ENCODE measurements at places on chromosomes 12 and 14.

DNA sequence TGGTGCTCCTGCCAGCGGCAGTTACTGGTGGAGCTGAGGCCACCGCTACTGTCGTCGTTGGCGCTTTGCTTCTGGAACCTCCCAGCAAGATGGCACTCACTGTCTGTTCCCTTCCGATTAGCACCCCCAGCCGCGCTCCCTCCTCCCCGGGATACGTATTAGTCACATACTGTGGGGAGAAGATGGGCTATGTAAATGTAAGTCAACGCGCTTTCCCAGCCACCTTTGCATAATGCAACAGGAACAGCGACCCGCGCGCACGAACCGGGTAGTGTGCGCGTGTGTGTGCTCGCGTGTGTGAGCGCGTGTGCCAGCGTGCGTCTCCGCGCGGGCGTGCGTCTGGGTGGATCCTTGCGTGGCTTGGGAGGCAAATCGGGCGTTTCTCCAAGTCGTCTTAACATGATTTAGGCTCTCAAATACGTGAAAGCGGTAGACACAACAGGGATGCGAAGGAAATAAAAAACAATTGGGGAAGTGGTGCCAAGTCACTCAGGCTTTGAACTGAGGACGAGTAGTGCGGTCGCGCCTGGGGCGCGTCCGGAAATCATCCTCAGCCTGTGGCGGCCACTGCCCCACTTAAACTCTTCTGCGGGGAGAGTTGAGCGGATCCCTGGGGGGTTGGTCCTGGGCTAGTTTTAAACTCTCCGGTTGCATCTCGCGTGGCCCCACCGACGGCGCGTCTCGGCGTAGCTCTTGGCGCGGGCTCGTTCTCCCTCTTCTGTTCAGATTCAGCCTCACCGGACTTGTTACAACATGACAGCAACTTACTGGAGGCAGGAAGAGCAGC, 1.8 kb downstream of the FLRT2 start:
- DNase-seq = no peak

GRCh38 chr12:32069071-32069470, 37.6 kb upstream of the BICD1 start:
- DNase-seq = no peak

- DNase-seq = no peak
These were observed 3.3 kb upstream of the CHURC1 start for GRCh38 chr14:64910847-64911495.

GRCh38 chr14:74591394-74591793, 20.6 kb downstream of the LTBP2 start:
- DNase-seq = no peak

GRCh38 chr12:31855427-31855826, 103.8 kb upstream of the RESF1 start:
- DNase-seq = no peak

DNA sequence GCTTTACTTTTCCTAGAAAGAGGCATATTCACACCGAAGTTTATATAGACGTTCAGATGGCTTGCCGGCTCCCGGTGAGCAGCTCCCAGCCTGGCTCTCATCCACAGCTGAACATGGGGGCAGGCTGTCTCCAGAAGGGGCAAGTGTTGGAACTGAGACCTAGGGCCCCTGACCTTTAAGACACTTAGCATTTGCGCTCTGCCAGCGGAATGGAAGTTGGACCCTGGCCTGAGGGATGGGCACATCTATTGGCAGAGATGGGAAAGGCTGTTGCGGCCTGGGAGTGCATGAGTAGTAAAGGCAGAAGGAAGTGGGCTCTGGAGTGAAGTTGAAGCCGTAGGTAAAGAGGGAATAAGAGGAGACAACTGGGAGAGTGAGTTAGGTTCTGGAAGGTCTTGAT, 54.2 kb upstream of the TSPAN9 start:
- no peak for DNase-seq

DNA sequence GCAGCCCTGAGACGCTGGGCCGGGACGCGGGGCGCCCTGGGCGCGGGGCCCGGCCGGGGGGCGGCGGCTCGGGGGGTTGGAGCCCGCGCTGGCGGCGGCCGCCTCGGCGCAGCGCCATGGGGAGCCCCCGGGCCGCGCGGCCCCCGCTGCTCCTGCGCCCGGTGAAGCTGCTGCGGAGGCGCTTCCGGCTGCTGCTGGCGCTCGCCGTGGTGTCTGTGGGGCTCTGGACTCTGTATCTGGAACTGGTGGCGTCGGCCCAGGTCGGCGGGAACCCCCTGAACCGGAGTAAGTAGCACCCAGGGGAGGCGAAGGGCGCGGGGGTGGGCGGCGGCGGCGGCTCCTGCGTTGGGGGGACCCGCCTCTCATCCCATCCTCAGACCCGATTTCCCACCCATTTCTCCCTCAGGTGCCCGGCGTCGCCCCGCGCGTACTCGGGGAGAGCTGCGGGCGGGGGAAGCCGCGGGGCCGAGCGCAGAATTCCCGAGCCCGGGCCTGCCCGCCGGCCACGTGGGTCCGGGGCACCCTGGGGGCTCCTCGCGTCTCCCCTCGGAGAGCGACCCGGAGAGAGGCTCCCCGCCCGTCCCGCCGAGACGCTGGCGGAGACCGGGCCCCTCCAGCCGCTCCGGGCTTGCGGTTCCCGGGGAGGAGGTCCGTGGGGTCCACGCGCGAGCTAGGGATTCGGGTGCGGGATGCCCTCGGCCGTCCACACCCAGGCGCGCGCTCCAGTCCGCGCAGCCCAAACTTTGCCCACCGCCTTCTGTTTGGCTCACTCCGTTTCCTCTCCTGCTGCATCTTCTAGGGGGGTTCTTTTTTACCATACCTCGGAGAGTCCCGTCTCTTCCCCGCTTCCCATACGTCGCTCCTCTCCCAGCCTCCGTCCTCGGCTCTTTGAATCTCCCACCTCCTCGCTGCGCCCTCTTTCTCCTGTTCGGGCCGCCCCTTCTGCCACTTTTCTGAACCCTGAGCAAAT, 807 bp downstream of the B4GALNT3 start:
- no peak for DNase-seq

Data from activated CD4-positive, alpha-beta T cell treated with anti-CD3 and anti-CD28 coated beads, Interleukin-2, amount 50 U/mL, for 24 hours (primary cell).